ENCODE measurements at places on chromosomes 16 and 17. TPM values are rescaled to one million over a fixed set of nuclear protein-coding genes. Genes with fewer than 3 reads are reported as not detected.
A peak's percentile ranks its signal among the peaks of the same experiment; 100 is the strongest.

- DNase-seq: no peak
These were observed 95.0 kb upstream of the RCVRN start for GRCh38 chr17:9999919-10000695.

DNA sequence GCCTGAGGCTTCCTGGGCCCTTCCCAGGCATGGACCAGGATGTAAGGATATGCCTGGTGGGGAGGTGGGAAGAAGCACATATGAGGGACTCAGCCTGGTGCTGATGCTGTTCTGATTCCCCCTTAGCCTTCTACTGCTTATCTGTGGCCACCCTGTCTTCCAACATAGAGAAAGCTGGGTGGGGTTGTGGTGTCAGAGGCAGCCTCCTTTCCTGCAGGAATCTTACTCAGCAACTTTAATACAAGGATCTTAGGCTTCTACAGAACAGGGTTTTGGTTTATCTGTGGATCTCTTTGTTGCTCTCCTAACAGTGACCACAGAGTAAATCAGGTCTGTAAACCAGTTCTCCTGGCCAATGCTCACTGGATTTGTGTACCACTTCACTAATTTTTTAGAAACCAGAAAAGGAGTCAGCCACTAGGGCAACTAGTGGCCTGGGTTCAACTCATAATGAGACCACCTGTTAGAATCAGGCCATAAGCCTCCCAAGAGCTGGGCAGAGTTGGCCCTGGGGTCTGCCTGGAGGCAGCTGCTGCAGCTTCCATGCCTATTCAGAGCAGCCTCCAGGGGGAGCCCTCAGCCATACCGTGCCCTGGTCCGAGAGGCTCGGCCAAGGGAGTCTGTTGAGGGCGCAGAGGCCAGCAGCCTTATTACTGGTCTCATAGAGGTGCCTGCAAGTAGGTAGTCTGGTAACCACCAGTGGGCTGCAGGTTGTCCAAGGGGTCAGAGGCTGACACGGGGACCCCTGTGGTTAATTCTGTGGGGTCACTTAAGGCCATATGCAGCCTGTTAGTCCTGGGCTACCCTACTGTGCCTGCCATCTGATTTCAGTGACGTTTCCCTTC is 7.1 kb downstream of the HAS3 start:
- DNase-seq: peak; percentile 38

- DNase-seq: peak; percentile 63
These were observed 16.3 kb downstream of the NACA2 start for GRCh38 chr17:61574542-61575351.

DNA sequence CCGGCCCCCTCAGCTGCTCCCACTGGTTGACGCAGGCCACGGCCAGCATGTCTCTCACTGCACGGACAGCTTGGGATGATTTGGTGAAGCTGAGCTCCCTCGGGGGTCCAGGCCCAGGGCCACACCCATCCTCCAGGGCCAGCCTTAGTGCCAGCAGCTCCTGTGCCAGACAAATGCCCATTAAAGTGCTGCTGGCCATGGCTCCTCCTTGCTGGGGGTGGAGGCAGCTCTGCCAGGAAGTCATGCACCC is 2.5 kb downstream of the TRIM47 start:
- peak; percentile 53 for DNase-seq

GRCh38 chr16:21009815-21010214 is 109.2 kb downstream of the LYRM1 start:
- DNase-seq: no peak

- DNase-seq: no peak
These were observed 27.9 kb upstream of the TNRC6A start for GRCh38 chr16:24701521-24701951.

- DNase-seq: no peak
These were observed 73.8 kb downstream of the XYLT1 start for GRCh38 chr16:17396762-17397498.

AKAP10 gene
- 27.0 TPM for total RNA-seq

DNA sequence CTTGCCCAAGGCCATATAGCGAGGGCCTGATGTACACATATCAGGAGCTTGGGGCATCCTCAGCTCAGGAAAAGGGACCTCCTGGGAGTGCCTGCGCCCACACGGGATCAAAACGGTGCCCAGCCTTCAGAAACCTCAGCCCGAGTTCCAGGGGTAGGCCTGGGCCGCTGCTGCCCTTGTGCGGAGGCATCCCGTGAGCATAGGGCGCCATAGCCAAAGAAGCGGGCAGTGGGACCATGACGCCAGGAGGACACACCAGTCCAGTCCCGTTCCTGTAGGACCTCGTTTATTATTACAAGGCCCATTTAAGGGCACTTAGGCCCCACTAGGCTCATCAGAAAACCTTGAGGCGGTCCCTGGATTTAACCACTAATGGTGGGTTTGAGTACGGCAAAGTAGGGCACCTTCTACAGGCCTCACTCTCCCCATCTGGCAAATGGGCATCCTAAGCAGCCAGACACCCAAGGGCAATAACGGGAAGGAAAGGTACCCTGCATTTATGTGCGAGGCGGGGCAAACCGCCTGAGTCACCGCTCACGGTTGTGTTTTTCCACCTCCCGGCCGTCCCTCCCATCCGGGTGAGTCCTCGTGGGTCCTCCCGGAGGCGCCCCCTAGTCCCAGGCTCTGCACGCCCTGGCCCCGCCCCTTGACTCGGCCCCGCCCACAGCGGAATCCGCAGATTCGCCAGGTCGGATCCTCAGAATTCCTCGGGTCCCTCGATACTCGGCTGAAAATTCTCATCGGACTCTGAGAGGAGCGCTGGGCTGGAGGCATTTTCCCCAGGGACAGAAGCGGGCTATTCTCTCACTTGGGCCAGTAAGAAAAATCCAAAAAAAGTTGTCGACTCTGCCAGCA is 726 bp upstream of the SETD1A start:
- DNase-seq: peak; percentile 77

GRCh38 chr17:5702951-5703510 is 118.7 kb upstream of the NLRP1 start:
- no peak for DNase-seq
